Skeletal muscle cell (primary cell): ENCODE measurements at places on chromosomes 2 and 18.
A peak's percentile ranks its signal among the peaks of the same experiment; 100 is the strongest.

- DNase-seq, result no peak
Measured at GRCh38 chr2:216781709-216782108, 78.2 kb downstream of the TNP1 start.

DNA sequence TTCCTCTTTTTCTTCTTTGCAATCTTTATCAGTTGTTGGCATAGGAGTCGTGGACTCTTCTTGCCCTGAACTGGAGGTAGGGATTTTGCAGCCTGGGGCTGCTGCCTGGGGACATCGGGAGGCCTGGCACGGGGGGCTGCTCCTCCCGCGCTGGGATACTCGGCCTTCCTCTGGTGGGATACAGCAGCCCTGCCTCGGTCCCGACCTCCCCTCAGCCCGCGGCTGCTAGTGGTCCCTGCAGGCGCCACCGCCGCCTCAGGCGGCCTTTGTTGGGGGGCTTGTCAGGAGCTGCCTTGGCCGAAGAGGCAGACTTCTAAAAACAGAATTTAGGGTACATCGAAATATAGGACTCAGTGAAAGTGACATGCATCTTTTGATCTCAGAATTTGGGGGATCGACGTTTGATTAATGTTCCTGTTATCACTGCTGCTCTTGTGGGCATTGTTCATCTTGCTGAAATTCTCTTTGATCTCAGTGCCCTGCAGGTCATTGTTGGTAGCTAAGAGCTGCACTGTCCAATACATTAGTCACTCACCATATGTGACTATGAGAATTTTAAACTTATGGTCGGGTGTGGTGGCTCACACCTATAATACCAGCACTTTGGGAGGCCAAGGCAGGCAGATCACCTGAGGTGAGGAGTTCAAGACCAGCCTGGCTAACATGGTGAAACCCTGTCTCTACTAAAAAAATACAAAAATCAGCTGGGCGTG, 16.3 kb downstream of the POLR2D start:
- no peak for DNase-seq

- DNase-seq, result no peak
Measured at GRCh38 chr2:20397811-20398447, 47.3 kb upstream of the PUM2 start.

GRCh38 chr18:35817604-35818352, 154.7 kb upstream of the RMP24 start:
- no peak for DNase-seq

DNA sequence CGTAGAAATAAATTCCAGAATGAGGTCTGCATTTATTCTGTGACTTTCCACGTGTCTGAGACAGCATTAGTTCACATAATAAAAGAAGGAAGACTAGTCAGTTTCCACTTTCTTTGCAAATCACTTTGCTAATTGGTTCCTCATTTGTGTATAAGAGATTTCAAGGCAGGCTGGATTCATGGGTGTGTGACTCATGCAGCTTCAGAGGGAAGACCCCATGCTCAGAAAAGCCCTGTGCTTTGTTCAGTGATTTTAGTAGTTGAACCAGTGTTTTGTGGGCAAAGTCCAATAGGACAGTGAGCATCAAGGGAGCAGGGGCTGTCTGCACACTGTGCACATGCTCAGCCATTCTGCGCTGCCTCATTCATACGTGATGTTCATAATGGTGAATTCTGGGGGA, 297.8 kb downstream of the DLGAP1 start:
- DNase-seq, result no peak

DNA sequence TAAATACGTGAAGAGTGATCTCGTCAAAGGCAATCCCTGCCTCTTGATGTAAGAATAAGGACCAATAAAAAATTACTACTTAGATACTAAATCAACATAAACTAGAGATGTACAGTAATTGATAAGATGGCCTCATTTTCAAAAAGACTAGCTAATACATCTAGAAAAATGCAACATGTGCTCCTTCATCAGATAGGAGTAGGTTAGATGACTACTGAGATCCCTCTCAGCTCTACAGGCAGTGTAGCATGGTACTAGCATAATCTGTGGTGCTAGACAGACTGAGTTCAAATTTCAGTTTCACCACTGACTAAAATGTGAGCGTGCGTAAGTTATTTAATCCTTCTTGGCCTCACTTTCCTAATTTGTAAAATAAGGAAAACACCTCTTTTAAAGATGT, 82.6 kb upstream of the FRZB start:
- no peak for DNase-seq

DNA sequence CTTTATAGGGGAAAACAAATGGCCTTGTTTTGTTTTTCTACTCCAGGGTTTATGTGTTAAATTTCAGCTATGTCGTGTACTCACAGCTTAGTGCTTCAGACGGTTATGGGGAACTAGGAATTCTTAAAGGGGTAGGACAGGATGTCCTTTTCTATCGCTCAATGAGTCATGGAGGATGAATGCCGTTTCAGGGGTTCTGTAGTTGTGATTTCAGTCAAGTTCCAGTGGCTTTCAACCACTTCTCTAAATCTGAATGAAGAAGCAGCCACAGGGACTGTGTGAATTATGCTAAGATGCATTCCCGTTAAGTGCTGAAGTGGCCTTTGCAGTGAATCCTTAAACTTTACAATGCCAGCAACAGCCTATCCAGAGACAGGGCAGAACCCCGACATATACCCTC, 1231.7 kb upstream of the ZEB2 start:
- DNase-seq, result peak; percentile 75

DNA sequence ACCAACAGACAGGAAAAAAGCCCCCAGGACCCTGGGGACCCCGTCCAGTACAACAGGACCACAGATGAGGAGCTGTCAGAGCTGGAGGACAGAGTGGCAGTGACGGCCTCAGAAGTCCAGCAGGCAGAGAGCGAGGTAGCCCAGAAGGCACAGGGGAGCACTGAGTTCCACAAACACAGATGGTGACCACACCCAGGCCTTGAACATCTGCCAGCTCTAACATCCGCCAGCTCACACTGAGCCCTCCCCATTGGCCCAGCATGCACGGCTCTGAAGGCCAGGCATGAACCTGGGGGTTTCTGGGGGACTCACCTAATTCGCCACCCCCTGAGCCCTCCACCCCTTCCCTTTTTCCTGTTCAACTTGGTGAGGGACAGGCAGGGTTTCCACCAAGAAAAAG, 25.6 kb upstream of the PRLH start:
- peak; percentile 14 for DNase-seq

DNA sequence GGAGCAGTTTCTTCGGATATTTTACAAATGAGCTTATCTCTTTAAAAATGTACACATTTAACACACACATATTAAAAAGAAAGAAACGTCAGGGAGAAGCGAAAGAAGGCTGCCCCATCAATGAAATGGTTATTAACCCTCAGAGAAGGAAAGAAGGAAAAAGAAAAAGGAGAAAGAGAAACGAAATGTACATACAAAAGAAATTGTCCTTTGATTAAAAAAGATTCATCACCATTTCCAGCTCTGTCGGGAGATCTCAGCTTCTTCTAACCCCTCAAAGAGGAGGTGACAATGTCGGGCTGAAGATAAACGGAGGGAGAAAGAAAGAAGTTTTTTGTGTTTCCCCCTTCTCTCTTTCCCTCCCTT, 1.5 kb downstream of the IKZF2 start:
- DNase-seq, result no peak

DNA sequence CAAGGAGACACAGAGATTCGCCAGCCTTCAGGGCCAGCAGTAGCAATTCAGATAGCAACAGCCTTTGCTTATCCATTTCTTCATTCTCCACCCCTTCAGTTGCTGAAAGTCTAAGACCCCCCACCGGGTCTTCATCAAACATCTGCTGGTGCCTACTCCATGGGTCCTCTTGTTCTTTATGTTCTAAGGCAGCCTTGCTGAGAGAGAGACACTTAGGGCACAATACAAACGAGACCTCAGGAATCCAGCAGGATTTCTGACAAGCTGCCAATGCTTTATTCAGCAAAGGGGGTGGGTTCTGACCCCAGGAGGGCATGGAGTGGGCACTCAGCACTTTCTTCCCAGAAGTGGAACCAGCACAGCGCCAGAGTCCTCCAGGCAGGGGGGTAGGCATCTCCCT, 36.2 kb upstream of the CNGA3 start:
- DNase-seq, result no peak

DNA sequence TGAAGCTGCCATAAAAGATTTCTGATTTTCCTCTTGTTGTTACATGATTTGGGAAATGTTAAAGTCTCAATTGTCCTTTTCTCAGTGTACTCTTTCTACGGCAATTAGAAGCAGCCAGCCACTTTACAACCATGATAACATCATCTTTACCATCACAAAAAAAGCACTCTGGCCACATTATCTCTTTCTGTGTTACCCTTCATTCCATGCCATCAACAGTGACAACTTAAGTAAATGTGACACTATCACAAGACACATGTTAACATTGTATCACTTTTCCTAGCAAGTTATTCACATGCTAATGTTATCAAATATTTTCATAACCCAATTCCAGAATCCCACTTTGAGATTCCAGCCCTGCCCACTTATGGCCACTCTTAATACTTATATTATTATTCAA, 131.2 kb downstream of the TMX3 start:
- no peak for DNase-seq

- no peak for DNase-seq
Measured at GRCh38 chr18:41416044-41416443, 539.0 kb upstream of the PIK3C3 start.

GRCh38 chr18:63570721-63571120, 16.4 kb upstream of the SERPINB13 start:
- DNase-seq, result no peak

GRCh38 chr2:181891258-181891965, at the start of gene ITPRID2:
ITPRID2 (plus strand) TSS chr2:181891730; CDS start chr2:181892067, 337 bp downstream.
- DNase-seq, result peak; percentile 66

GRCh38 chr2:50443868-50444630, 587.9 kb downstream of the NRXN1 start:
- DNase-seq, result no peak

DNA sequence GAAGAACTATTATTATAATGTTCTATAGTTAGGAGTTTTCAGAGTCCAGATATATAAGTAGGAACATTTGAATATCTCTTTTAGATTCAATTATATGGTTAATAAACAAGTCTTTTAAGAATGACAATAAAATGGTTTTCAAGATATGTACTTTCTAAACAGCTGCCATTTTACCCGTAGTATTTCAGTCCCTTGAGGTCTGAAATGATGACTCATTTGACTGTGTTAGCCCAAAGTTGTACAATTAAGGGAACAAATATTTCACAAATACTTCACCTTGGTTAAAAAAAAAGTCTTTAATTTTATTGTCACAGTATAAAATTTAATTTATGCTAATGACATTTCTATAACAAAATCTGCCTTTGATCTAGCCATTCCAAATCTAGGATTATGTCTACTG, 91.6 kb upstream of the TANK start:
- no peak for DNase-seq

- DNase-seq, result no peak
Measured at GRCh38 chr2:198660501-198660900, 797.2 kb downstream of the SATB2 start.

- DNase-seq, result no peak
Measured at GRCh38 chr2:197600306-197600705, 75.1 kb downstream of the RFTN2 start.

DNA sequence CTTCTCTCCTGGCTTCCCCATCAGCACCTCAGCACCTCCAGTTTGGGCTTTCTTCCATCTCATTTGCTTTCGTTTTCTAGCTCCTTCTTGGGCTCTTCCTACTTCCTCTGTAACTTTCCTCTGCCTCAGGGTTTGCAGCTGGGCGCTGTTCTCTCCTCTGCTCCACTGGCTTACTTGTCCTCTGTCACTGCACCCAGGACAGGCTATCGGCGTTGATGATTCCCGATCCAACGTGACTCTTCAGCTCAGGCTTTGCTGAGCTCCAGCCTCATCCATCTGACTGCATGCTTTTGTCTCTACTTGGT, 362.4 kb downstream of the CYRIA start:
- DNase-seq, result no peak

DNA sequence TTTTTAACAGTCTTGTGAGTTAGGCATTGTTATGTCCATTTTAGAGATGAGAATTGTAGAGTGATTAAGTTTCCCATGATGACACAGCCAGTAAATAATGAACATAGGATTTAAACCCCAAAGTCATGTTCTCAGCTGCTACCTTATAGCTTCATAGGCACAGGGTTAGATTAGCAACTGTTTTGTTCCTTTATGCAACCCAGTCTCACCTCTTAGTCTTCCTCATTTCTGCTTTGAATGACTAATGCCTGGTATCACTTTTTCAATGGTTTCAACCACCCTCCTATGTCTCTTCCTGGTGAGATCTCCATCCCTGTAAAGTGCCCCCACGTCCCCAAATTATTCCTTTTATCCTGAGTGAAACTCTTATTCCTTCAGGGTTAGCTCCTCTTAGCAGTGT, 44.3 kb downstream of the MFSD6 start:
- no peak for DNase-seq

- peak; percentile 93 for DNase-seq
Measured at GRCh38 chr2:67846370-67847070, 216.3 kb downstream of the C1D start.

- DNase-seq, result no peak
Measured at GRCh38 chr2:72003796-72004195, 143.9 kb downstream of the CYP26B1 start.

DNA sequence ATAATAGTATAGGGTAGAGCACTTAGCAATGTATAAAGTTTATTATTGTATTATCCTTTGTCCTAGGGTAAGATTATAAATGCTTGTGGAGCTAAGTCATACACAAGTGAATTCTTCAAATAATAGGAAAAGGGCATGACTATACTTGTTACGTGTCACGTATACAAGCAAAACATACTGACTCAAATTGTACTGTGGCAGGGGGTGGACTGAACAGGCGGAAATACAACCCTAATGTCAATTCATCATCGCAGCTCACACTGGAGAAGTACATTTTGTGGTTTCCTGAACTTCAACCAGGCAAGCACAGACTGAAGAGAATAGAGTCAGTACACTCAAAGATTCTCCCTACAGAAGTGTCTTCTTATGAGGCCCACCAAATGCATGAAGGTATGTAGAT, 201.0 kb downstream of the MBD2 start:
- DNase-seq, result peak; percentile 60

DNA sequence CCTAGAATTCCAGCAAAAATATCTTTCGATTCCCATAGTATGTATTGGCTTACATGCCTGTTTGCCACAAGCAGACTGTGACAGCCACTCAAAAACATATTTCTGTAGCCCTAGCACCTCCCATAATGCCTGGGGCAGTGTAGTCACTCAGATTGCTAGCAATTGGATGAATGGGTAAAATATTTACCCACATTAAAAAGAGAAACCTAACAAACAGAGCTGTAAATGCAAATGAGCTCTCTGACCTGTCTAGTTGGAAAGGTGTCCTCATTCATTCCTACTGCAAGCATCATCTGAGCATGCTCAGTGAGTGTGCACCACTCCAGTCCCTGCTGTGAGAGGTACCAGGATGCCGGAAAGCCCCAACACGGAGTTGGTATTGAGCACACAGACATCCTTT, 234.0 kb upstream of the RAB12 start:
- DNase-seq, result no peak

DNA sequence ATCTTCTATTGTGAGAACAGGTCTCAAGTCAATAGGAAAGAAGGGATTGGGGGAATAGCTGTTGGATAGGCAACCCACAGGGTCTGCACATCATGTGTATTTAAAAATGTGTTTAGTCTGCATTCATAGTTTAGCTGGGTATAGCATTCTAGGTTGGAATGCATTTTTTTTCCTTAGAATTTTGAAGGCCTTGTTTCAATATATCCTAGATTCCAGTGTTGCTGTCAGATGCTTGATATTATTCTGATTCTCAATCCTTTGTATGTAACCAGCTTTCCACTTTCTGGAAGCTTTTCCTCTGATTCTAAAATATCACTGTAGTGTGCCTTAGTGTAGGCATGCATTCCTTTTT, 9.0 kb upstream of the ATP8B1 start:
- DNase-seq, result no peak
